ENCODE measurements at places on chromosomes 4 and X.

DNA sequence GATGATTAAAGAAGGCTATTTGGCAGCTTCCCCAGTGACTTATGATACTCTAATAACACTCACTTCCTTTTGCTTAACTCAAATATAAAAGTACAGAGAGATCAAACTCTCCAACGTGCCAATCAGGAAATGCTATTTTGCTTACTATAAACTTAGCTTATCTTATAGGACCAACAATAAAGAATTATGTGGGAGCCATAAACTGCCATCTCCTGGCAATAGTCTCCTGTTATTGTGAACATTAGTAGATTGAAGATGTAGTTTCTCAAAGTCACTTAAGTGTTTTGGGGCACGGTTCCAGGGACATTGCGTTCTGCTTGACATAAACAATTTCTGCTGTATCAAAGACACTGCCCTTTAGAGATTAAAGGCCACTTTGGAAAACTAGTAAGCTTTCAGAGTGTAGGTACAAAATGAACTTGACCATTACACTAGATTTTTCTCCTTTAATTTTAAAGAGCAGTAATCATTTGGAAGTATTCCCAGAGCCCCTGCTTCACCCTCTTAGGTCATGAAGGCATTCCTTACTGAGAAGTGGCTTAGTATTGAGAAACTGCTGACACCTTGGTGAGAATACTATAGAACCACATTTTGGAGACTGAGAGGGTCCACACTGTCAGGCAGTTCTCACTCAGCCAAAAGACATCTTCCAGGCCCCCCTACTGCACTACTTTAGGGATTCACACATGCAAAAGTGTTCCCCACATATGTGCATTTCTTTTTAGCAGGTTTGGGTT, 51.9 kb downstream of the MAOA start:
- DNase-seq, result peak; percentile 19

- DNase-seq, result no peak
Observed at GRCh38 chr4:132593717-132594400, 555.2 kb upstream of the PCDH10 start.

DNA sequence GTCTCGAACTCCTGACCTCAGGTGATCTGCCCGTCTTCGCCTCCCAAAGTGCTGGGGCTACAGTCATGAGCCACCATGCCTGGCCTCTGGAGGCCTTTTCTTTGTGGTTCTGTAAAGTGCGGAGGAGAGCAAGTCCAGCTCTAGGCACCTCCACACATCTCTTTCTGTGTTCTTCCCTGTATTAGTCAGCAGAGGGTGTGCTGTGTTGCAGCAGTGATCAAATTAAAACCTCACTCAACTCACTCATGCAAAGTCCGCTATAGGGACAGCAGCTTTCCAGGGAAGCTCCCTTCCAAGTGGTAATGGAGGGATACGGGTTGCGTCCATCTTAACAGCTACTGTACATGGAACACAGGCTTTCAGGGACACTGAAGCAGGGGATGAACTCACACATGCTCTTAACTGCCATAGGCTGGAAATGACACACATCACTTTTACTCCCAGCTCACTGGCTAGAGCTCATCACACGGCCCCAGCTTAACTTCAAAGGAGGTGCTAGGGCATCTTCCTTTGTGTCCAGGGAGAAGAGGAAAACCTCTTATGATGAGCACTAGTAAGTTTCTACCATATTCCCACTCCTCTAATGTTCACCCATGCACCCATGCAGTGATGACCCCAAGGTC, 36.0 kb upstream of the CCNG2 start:
- no peak for DNase-seq

DNA sequence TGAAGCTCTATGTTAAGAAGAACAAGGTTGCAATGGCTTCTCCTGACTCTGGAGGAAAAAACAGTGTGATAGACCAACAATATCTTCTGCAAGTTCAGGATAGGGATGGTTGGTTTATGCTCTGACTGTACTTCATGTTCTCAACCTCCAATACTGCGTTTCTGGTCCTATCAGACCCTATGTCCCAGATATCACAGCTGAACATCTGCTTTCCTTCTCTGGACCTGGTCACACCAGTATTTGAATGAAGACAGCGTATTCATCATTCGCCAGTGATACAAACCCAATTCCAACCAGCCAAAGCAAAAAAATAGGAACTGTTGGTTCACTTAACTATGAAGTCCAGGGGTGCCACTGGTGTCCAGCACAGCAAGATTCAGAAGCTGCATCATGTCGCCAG, 124.5 kb upstream of the KLF3 start:
- no peak for DNase-seq

DNA sequence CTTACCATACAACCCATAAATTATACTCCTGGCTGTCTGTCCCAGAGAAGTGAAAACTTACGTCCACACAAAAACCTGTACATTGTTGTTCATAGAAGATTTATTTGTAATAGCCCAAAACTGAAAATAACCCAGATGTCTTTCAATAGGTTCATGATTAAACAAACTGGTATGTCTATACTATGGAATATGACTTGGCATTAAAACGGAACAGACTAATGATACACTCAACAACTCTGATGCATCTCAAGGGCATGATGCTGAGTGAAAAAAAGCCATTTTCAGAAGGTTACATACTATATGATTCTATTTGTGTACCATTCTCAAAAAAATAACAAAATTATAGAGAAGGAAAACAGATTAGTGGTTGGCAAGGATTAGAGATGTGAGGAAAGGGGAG, 11.6 kb upstream of the MND1 start:
- no peak for DNase-seq

DNA sequence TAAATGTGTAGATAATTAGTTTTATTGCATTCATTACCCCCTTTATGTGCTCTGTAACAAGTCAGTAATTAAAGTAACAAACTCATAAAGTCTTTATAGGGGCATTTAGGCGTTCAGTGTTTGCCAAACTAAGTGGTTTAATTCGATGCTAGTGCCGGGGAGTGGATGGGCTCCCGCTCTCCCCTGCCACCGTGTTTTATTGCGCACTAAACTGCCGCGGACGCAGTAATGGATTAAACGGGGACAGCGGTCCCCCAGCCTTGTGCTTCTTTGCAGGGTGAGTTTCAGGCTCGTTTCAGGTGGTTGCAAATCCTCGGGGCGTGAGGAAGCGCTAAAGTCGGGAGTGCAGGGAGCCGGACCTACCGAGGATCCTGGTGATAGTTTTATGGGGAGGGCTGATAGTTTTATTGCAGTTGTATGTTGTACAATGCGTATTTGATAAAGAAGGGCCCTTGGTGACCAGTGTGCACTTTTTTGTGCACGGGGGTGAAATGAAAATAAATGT, 1.6 kb upstream of the PHOX2B start:
- peak; percentile 16 for DNase-seq

DNA sequence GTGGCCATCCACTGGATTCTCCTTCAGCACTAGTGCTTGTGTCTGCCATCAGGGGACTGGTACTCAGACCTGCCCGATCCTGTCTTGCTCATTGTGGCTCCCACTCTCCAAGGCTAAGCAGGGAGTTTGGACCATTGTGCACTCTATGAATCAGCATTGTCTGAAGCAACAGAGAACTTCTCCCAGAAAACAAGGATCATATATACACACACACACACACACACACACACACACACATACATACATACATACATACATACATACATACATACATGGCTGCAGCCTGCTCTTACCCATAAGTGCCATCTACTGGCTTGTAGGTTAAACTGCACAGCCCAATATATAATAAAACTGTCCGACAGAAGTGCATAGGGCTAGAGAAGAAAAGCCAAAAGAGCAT, 345.3 kb upstream of the LCORL start:
- DNase-seq, result peak; percentile 38

- DNase-seq, result peak; percentile 85
Observed at GRCh38 chrX:154373340-154374306, 811 bp downstream of the FLNA start.

- no peak for DNase-seq
Observed at GRCh38 chr4:139245590-139245989, 34.4 kb downstream of the MGARP start.

DNA sequence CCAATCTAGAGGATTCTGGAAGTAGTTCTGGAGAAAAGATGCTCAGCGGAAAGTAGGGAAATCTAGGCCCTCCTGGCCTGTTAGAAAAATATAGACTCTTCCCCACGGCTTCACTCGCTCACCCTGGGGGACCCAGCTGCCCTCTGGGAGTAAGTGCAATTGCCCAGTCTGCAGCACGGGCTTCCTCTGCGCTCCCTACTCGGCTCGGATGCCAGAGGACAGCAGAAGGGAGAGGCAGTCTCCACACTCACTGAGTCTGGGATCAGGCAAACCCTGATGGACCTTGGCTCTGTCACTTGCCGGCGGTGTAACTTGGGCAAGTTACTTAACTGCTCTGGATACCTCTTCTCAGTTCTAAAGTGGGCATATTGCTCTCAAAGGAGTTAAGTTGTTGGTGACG, 2.1 kb downstream of the SHISA3 start:
- DNase-seq, result no peak

DNA sequence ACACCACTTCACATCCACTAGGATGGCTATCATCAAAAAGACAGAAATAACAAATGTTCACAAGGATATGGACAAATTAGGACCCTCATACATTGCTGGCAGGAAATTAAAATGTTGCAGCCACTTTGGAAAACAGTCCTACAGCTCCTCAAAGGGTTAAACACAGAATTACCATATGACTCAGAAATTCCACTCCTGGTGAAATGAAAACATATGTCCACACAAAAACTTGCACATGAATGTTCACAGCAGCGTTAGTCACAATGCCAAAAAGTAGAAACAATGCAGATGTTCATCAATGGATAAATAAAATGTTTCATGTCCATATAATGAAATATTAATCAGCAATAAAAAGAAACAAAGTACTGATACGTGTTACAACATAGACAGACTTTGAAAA, 15.1 kb downstream of the S100G start:
- DNase-seq, result peak; percentile 19

GRCh38 chr4:73019462-73020047, 50.0 kb downstream of the COX18 start:
- peak; percentile 71 for DNase-seq

DNA sequence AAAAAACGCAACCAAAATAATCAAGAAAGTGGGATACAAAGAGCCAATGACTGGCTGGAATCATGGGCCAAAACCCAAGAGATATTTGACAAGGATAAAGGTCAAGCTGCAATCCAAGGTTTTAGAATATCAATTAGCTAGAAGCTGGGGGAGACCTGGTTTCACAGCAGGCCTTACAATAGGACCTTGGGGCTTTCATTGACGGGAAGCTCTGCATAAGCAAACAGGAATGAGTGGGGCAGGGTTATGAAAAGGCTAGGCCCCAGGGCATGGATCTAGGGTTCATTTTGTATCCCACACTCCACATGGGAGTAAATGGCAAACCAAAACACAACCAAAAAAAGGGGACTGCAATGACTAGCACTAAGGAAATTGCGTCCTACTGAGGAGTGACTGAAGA, 215.3 kb downstream of the HS6ST2 start:
- DNase-seq, result no peak

- DNase-seq, result no peak
Observed at GRCh38 chr4:21184788-21185187, 484.5 kb downstream of the PACRGL start.

GRCh38 chr4:4362991-4363697, 23.8 kb upstream of the NSG1 start:
- peak; percentile 11 for DNase-seq

DNA sequence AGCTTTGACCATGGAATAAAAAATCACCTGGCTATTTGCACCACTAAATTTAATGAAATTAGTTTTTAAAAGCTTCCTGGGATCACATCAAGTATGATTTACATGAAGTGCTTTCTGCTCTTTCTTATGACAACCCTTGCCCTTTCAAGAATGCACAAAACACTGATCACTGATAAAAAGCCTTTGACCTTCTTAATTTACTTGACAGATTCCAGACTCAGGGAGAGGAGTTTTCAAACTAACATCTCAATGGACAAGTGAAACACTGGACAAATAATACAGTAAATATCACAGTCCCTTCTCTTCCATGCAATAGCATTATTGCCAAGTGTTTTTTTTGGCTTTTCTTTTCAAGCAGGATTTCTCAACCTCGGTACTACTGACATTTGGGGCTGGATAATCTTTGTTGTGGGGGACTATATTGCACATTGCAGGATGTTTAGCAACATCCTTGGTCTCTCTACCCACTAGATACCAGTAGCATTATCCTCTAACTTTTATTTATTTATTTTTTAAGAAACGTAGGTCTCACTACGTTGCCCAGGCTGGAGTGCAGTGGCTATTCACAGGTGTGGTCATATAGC, 86.3 kb downstream of the ZNF827 start:
- DNase-seq, result no peak

GRCh38 chrX:68363984-68364383, 69.3 kb downstream of the OPHN1 start:
- DNase-seq, result no peak

GRCh38 chr4:107265859-107266258, 229.7 kb upstream of the DKK2 start:
- DNase-seq, result no peak

DNA sequence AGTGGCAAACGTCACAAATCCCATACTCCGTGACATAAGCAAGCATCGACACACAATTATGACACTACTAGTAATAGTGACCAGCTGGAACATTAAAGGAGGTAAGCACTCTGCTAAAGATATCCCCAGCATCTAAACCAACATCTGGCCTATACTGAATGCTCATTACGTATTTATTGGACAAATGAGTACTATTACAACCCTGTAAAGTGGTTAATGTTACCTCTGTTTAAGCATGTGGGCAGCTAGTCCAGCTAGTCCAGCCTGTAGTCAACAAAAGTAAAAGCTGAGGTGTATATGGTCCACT, 419 bp upstream of the RPGR start:
- DNase-seq, result no peak

DNA sequence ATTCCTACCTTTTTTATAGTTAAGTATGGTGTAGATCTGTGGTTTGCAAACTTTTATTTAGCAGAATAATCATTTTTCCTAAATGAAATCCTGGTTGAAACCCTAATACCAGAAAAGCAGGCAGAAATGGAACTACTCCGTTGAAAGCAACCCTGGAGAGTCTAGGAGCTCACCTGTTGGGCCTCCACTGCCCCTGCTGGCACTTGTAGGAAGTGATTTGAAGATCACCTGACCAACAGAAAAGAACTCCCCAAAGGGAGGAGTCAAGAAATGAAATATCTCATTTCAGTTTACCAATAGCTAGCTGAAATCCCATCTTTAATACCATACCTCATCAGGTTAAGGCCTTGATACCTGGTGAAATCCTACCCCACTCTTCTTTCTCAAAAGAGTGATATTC, 277.1 kb downstream of the KLHL13 start:
- no peak for DNase-seq

DNA sequence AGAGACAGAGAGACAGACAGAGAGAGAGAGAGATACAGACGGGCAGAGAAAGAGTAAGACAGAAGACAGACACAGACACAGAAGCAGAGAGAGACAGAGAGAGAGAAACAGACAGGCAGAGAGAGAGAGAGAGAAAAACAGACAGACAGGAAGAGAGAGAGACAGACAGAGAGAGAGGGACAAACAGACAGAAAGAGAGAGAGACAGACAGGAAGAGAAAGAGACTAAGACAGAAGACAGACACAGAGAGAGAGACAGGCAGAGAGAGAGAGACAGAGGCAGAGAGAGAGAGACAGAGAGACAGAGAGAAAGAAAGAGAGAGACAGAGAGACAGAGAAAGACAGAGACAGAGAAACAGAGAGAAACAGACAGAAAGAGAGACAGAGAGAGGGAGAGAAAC, 27.2 kb upstream of the NAA11 start:
- DNase-seq, result no peak

- DNase-seq, result no peak
Observed at GRCh38 chr4:14564281-14564680, 438.0 kb upstream of the CPEB2 start.

GRCh38 chrX:136572030-136572429, 40.0 kb downstream of the VGLL1 start:
- no peak for DNase-seq

GRCh38 chr4:81970454-81970853, 403.3 kb downstream of the HNRNPD start:
- DNase-seq, result no peak

- no peak for DNase-seq
Observed at GRCh38 chr4:68366600-68366999, 16.7 kb upstream of the YTHDC1 start.

Measured in tongue (tissue), 3 donors.